ENCODE measurements at places on chromosomes 13 and 19.

DNA sequence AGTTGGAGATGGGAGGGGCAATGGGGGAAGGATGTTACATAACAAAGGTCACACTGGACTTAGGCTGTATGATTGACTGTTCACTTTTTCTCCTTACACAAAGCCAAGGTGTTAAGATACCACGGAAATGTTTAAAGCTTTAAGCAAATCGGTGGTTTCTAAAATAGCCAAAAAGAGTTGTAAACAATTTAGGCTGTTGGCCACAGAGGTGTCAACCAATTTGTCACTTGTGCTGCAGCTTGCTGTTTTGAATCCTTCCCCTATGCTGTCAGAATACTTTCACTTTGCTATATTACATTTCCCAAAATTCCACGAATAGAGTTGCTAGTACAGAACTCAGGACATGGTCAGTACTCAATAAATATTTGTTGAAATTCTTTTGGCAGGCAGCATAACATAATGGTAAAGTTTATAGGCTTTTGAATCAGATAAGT, 149.3 kb downstream of the VWA8 start:
- DNase-seq: peak; percentile 7

- no peak for DNase-seq
Observed at GRCh38 chr13:24605923-24606372, 74.3 kb upstream of the ATP12A start.

GRCh38 chr13:33868343-33868994, 50.5 kb downstream of the RFC3 start:
- DNase-seq: no peak

GRCh38 chr19:21680671-21681070, 86.7 kb downstream of the ZNF100 start:
- DNase-seq: no peak

DNA sequence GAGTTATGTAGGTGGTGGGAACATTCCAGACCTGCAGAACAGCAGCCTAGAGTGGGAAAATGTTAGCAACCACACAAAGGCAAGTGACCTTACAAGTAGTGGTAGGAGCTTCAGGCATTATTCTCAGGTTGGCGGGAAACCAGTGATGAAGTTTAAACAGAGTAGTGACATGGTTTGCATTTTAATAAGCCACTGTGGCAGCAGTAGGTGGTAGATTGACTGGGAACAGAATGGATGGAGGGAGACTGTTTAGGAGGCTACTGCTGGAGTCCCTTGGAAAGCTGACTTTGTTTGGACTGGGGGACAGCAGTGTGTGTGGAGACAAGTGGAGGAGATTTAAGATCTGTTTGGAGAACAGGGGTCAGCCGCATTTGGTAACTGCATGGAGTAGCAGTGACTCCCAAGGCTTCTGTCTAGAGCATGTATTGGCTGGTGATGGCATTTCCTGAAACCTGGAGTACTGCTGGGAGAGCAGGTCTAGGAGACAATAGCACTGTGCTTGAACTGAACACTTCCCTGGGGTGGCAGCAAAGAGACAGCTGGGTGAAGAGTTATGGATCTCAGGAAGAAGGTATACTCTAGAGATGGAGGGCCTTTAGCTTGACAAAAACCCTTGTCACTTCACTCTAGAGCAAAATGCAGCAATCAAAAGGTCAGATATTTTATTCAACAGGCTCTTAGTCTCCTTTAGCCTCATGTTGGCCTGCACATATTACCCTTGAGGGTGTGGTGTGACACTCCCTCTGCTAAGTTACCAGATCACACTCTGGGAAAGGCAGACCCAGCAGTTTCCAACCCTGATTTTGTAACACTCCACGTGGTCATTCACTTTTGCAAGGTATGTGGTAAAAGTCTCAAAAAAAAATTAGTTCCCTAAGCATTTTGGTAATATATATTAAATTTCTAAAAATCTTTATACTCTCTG, 70.3 kb downstream of the DHRS12 start:
- DNase-seq: no peak

DNA sequence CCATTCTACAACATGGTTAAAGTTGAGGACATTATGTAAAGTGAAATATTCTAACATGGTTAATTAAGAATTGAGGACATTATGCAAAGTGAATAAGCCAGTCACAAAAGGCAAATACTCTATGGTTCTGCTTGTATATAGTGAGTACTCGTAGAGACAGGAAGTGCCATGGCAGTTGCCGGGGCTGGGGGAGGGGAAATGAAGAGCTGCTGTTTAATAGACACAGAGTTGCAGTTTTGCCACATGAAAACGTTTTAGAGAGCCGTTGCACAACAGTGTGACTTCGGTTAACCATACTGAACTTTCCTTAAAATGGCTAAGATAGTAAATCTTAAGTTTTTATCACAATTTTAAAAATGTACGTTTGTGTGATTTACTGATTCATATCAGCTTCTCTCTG, 176.9 kb downstream of the SHISA2 start:
- DNase-seq: no peak

GRCh38 chr13:50448535-50448998, 394.9 kb downstream of the DLEU7 start:
- no peak for DNase-seq

GRCh38 chr19:54556194-54556593, 17.4 kb upstream of the LILRA2 start:
- DNase-seq: no peak

GRCh38 chr13:74528734-74529513, 394.7 kb upstream of the KLF12 start:
- no peak for DNase-seq

DNA sequence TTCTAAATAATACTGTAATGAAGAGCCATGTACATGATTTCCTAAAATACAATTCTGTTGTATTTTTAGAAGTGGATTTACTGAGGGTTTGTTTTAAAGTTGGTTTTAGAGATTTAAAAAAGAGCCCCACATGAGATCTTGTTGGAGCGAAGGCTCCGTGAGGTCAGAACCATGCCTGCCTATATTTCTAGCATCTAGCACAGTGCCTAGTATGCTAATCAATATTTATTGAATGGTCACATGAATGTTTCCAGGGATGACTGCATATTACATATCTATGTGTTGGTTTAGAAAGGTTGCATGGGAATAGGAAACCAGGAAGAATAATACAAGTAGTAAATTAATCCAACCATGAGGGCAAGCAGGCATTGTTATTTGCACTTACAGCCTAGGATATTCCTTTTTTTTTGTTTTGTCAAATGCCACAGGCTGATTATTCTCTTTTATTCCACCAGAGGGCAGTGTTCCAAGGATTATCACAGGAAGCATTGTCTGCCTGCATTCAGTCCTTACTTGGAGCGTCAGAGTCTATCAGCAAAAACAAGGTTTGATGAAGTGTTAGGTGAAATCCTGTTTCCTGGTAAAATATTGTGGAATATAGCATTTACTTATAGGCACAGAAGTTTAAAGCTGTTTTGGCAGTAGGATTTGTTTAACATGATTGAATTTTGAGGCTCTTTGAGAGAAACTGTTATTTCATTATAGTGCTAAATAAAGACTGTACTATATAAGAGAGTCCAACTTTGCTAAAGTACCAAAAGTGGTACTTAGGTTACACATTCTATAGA, 46.8 kb downstream of the COG3 start:
- peak; percentile 65 for DNase-seq

DNA sequence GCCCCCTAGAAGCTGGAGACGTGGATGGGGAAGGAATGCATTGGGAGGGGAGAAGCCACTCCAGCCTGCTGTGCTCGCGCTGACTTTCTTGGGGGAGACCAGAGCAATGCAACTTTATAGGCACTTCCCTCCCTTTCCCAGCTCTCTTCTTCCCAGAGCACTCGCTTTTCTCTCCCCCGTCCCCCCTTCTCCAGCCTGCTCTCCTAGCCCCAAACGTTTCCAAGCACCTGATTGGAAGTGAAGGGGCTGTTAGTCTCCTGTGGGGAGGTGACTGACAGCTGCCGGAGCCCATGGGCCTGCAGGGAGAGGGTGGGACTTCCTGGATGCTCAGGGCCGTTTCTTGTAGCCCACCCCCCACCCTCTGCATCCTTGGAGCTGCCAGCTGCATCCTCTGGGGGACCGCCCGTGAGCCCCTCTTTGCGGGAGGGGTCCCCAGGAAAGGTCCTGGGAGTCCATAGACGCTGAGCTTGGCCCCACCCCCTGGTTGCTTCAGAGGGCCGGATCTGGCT, 2.5 kb downstream of the HDGFL2 start:
- DNase-seq: peak; percentile 90

DNA sequence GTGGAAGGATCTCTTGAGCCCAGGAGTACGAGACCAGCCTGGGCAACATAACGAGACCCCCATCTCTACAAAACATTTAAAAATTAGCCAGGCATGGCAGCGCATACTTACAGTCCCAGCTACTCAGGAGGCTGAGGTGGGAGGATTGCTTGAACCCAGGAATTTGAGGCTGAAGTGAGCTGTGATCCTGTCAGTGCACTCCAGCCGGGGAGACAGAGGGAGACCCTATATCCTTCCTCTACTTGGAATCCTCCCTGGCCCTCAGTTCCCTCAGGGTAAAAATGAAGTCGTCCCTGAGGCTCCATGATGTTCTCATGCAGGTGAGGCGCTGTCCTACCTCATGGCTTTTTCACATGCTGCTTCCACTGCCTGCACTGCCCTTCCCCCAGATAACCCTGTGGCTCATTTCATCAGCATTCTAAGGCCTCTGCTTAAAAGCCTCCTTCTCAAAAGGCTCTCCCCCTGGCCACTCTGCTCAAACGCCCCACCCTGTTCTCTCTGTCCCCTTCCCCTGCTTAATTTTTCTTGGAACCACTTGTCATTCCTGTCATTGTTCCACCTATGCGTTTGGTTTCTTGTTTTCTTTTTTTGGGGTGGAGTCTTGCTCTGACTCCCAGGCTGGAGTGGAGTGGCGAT, 19.2 kb downstream of the DNM2 start:
- DNase-seq: no peak

- no peak for DNase-seq
Observed at GRCh38 chr19:50750010-50750409, 20.3 kb upstream of the GPR32 start.

DNA sequence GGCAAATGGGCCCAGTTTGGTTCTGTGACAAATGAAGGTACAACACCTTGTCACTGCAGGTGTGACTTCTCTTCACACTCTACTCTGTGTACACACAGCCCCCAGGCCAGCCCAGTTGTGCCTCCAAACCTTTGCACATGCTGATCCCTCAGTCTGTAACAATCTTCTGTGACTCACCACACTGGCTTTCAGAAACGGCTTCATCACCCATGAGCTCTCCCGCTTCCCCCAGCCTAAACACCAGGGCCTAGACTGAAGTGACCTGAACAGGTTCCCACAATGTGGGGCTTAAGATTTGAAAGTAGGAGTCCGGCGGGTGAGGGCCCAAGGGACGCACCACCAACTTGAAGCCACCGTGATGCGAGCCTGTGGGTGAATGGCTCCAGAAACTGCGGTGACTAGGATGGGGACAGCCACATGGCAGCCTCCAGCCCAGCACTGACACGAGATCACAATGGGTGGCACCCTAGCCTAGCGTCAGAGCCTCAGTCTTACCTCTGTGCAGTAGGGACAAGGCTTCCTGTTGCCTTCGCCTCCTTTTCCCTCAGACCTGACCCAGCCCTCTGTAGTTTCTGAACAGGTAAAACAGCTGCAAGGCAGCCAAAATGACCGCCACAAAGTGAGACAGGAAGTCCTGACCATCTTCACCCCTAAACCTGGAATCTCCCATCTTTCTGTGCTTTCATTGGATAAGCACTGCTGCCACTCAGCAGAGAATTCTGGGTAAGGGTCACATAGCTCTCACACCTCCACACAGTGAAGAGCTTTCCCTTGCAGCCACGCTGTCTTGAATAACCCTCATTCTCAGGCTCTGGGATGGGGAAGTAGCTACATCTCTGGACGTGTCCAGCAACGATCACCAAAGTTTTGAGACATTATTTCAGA, 34.2 kb upstream of the ZNF599 start:
- no peak for DNase-seq

DNA sequence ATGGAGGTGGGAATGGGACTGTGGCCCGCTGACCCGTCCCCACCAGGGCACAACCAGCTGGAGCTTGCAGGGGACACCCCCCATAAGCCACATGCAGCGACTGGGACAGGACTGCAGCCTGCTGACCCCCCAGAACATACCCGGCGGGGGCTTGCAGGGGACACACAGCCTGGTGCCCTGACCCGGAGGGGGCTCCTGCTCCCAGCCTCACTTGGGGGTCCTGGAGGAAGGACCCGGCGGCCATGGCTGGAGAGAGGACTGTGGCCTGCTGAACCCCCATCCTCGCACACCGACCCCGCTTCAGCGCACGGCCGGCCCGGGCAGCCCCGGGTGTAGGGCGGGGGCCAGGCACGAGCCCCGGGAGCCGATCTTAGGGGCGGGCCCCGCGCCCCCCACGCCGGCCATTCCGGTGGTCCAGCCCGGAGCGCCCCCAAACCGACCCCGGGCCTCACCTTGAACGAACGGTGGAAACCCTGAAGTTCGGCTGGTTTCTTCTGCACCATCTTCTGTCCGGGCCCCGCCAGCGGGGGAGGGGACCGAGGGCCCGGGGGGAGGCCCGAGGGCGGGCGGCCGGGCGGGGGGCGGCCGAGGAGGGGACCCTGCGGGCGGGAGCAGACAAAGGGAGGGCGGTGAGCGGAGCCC, 574 bp downstream of the MKNK2 start:
- DNase-seq: no peak

DNA sequence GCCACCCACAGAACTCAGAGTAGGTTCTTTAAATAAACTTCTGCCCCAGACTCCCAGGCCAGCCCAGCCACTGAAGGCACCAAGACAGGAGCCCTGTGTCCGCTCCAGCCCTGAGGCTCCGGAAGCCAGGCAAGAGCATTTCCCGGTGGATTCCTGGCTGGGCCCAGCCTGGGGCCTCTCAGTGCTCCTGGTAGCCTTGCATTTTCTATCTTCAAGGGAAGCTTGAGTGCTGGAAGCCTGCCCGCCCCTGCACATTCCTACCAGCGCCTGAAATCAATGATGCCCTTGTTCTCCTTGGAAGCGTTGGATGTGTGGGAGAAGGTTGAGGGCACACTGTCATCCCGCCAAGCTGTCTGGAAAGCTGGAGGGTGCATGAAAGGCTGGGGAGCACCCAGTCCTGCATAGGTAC, 70.3 kb downstream of the ALOX5AP start:
- no peak for DNase-seq

DNA sequence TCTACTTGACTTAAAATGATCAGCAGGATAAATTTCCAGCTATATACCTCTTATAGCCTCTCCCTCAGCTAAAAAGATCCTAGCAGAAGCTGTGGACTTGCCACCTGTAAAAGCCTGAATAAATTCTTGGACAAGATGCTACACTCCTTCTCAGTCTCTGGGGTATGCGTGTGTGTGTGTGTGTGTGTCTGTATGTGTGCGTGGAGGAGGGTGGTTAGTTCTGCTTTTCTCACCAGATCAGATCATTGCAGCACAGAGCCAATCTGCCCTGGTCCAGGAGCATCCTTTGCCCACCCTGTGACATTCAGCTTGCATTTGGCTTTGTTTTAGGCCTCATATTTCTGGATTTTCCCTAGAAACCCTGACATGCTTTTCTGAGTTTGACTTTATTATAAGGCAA, 438.3 kb downstream of the RFC3 start:
- DNase-seq: no peak

- DNase-seq: no peak
Observed at GRCh38 chr19:11092181-11092538, 2.9 kb downstream of the LDLR start.

GRCh38 chr13:95659500-95659899, 15.0 kb upstream of the DZIP1 start:
- no peak for DNase-seq

GRCh38 chr13:43232144-43232872, 208.9 kb downstream of the DNAJC15 start:
- DNase-seq: no peak

Measured in GM13976 (cell line).